OCI-M1 (cell line): ENCODE measurements at places on chromosomes 6 and 20.

- DNase-seq = no peak
These were observed 82.0 kb upstream of the B3GAT2 start for GRCh38 chr6:71038711-71039344.

DNA sequence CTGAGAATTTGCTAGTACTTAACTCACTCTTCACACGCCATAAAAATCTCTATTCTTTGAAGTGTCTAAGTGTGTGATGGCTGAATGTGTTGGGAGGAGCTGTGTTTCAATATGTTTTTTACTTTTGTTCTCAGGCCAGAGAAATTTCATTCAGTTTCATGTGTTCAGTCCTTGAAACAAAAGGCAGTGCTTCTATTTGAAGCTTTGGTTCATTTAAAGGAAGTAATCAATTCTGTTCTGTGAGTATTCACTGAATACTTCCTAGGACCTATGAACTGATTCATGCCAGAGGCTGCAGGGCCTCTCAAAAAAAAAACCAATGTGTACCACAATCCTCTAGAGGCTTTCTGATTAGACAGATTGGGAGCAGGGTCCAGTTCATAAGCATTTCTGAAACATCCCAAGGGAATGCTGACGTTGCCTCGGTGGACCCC, 12.4 kb upstream of the F13A1 start:
- DNase-seq = no peak

GRCh38 chr6:18183766-18184165, 28.5 kb downstream of the KDM1B start:
- DNase-seq = no peak

GRCh38 chr20:33687370-33687915, 1.3 kb upstream of the E2F1 start:
- DNase-seq = peak; percentile 65

DNA sequence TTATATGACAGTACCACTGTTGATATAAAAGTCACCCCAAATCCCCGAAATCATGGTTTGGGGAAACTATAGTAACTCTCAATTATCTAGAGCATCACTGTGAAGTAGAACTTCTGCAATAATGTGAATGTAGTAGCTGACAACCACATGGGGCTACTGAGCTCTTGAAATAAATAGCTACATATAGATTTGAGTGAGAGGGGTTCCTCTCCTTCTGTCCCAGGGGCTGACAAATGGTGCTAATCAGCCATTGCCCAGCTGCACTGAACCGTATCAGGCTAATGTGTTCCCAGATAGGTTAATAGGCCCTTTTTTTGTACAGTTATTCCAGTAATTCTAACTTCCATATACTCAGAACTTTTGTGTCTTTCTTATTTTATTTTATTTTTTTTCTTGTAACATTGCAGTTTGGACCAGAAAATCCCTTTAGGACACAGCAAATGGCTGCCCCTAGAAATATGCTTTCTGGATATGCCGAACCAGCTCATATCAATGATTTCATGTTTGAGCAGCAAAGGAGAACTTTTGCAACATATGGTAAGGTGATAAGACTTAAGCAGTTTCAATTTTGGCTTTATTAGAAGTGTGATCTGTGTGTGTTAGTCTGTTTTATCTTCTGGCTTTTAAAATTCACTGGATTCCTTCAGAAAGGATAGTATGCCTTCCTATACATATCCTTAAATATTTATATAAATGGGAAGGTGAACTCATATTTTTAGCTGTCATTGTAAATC, 21.1 kb downstream of the CDC40 start:
- DNase-seq = peak; percentile 78
